Stimulated activated CD4-positive, alpha-beta T cell treated with anti-CD3 and anti-CD28 coated beads, Interleukin-2, amount 100 ng/mL, for 48 hours (primary cell): ENCODE measurements at places on chromosomes 5 and 9.

GRCh38 chr9:131740898-131741297 is 1.0 kb upstream of the RAPGEF1 start:
- DNase-seq, result no peak

DNA sequence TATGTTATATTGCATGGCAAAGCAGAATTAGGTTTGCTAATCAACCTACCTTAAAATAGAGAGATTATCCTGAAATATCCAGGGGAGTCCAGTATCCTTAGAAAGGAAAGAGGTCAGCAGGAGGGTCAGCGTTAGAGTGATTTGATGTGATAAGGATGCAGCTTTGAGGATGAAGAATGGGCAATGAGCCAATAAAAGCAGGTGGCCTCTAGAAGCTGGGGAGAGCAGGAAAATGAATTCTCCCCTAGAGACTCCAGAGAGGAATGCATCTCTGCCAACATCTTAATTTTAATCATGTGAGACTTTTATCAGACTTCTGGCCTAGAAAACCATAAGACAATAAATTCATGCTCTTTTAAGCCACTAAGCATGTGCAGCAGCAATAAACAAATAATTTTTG is 65.7 kb upstream of the SYK start:
- no peak for DNase-seq

DNA sequence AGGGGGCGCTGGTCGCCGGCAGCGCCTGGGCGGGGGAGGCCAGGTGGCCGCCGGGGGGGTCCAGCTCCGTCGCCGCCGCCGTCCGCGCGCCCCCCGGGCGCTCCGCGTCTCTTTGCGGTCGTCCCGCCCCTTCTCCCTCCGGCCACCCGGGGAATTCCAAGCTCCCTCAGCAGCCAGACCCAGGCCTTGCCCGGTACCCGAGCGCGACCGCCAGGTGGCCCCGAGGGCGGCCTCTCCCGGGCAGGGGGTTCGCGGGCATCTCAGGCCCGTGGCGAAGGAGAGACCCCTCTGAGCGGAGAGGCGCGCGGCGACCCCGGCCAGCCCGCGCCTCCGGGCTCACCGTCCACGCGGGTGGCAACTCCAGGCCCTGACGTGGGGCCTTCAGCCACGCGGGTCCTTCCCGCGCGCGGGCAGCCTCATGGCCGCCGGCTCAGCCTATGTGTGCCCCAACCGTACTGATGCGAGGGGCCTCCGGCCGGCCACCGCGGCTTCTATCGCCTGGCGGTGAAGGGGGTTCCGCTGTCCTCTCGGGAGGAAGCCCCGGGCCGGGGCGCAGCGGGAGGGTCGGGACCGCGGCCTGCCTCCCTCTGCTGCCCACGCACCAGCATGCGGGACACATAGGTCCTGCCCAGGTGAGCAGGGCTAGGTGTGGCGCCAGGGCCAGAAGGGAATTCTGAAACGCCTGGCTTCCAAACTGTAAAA is 529 bp upstream of the NRARP start:
- peak; percentile 37 for DNase-seq

DNA sequence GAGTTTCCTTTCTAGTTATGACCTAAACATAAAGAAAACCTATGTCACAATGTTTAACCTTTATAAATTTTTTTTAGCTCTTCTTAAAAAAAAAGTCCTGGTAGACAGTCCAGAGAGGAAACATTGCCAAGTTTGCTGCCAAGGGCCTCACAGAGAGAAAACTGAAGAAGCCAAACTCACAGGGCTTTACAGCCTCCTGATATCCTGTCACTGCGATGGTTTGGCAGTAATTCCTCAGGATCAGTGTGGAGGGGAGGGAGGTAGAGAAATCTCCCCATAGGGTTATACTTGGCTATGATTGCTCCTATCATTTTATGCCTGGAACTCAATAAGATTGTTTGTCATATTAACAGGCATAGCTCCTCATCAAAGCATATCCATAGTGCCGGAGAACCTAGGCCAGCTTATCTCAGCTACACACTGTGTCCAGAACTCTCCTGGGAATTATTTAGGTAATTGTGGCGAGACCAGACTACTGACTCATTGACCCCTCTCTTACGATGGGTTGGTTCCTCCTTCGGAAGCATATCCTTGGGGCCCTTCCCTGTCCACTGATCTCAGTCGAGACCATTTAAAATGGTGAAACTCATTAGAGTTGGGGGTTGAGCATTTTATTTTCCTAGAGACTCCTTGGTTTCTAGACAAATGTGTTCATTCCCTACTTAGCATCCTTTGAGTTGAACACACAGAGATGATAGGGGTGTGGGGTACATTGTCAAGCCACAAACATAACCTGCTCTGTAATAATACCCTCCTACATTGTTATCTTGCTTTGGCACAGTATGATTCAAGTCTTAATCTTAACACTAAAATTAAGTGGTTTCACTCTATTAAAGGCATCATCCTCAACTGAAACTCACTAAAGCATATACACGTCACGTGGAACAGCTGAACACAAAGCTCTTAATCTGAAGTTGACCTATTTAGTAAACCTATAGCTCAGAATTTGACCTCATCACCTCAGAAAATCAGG is 53.4 kb upstream of the TMC1 start:
- DNase-seq, result no peak

DNA sequence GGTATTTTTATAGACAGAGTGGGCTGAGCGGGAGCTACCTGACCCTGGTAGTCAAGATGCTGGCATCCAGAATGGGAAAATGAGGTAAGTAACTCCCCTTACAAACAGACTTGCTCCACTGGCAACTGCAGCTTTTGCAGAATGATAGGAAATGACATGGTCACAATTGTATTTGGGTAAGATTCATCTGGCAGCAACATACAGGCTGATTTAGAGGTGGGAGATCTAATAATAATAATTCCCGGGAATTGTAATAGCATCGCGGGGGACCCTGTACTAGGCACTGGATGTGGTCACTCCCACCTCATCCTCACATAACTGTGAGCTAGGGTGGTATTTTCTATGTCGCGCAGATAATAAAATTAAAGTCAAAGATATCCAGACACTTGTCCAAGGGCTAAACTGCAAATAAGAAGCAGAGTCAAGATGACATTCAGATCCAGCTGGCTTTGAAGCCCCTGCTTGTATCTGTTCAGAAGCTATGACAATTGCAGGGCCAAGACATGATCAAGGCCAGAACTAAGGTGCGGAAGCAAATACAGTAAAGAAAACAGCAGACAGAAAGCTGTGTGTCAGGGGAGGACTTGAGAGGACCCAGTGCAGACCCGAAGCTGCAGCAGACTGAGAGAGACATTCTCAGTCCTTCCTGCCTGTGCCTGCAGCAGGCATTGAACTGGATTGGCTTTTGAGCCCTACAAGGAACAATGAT is 507.2 kb downstream of the BNC2 start:
- no peak for DNase-seq

DNA sequence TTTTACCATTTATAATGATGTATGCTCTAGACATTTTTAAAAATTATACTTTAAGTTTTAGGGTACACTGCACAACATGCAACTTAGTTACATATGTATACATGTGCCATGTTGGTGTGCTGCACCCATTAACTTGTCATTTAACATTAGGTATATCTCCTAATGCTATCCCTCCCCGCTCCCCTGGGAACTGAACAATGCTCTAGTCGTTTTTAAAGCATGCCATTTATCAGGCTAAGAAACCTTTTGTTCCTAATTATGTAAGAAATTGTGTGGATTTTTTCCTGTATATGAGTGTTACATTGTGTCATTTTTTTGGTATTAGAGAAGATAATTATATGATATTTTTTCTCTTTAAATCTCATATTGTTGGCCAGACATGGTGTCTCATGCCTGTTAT is 72.8 kb upstream of the SGCD start:
- no peak for DNase-seq

- no peak for DNase-seq
Measured at GRCh38 chr5:179377421-179378115, 32.3 kb upstream of the ADAMTS2 start.

DNA sequence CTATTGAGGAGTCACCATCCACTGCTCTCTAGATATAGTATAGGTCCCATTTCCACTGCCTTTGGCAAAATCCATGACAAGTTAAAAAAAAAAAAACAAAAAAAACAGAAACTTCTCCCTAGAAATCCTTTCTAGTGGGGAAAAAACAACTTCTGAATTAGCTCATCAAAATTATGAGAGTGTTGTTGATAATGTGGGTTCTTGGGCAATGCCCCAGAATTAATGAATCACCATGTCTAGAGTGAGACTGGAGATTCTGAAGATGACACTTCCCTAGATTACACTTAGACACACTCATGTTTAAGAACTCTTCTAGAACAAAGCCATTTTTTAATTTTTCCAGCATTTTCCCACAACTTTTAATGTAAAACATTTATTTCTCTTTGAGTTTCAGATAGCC is 728.0 kb upstream of the C9orf72 start:
- DNase-seq, result no peak

DNA sequence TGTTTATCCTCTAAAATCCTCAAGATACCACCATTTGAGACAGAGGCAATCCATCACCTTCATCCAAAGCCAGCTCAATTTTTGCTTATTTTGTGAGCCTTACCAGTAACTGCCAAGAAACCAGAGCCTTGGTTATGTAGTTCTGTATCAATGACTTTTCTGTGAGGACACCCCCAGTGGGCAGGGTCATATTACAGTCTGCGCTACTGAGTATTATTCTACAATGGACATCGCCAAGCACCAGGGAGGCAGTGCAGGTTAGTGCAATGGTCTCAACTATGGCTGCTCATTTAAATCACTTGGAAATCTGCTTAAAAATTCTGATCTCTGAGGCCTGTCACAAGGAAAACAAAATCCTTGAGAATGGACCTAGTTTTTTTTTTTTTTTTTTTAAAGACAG is 90.5 kb upstream of the NIPAL4 start:
- DNase-seq, result no peak

DNA sequence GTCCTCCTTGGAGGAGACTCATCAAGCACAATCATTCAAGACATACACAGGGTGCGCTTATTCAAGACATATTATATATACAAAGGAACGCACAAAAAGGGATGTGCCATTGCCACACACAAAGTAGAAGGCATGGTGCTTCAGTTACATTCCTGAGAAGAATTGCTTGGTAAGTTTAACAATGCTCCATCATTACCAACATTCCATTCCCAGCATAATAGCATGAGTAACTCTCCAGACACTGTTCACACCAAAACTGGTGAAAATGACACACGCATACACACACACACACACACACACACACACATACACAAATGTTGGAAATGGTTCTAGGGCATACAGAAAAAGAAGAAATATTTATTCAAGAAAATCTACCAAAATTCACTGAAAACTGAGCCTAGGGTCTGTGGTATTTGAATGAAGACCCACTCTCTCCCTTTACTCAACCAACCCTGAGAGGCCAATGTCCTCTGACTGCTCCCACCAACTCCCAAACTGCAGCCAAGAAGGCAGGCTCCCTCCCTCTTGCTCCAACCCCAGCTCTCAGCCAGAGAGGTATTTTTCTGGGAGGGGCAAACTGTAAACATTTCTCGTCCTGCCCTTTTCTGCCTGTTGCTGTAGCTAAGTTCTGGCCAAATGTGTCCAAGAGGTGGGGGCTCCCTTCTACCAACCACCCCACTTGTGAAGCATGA is 19.9 kb downstream of the UGT3A1 start:
- DNase-seq, result no peak

GRCh38 chr5:52468976-52469375 is 318.7 kb upstream of the ITGA1 start:
- DNase-seq, result no peak

DNA sequence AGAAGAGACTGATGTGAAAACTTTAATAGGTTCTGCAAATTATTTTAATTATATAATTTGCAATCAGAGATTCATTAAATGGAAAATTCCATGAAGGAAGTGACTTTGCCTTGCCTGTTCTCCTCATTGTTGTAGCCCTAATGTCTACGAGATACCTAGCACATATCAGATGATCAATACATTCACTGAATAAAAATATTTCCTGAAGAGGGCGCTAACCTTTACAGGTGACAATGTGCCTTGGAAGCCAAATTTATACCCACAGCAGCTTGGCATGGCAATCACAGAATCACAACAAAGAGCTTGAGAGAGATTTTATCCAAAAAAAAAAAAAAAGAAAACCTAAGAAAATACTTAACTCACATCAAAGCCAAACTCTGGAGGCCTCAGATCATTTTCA is 17.4 kb downstream of the HAUS6 start:
- no peak for DNase-seq

- no peak for DNase-seq
Measured at GRCh38 chr5:158852622-158853021, 247.1 kb downstream of the EBF1 start.

DNA sequence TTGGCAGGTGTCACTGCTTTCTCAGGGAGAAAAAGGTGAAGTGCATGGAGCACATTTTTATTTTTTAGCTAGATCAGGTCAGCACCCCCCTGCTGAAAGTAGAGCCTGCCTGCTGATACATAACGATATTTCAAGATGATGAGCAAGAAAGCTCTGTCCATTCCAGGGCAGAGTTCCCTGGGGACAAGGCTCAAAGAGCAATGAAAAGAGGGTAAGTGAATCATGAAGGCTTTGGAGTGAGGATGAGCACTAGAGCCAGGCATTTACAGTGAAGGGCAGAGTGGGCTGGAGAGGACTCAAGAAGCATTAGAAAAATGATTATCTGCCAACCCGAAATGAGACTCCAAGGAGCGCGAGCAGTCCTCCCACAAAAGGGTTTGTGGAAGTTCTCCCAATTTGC is 345.7 kb downstream of the TLE4 start:
- no peak for DNase-seq

DNA sequence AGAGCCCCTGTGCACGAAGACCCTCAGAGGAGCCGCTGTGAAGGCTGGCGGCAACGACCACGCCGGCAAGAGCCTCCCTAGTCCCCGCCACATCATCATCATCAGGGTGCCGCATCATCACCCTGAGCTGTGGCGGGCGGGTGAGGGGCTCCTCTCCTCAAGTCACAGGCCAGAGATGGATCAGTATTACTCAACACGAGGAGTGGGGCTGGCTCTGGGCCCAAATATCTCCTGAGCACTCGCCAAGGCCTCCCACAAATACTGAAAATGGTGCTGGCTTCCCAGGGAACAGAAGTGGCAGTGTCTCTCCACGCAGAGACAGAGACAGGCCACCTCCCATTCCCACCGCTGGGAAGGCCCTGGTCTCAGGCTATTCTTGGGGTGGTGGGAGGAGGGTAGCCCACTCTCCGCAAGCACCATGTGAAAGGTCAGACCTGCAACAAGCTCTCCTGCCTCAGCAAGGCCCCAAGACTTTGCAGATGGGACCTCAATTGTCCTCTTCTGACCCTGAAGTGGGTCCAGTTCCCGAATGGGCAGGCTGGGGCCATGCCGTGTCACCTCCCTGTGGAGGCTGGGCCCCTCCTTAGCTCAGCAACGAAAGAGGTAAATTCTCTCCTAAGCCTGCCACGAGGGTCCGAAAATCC is 39.3 kb upstream of the ZNF354A start:
- no peak for DNase-seq
